Activated B cell treated with CpG ODN at 0.5 μM for 24 hours (primary cell): ENCODE measurements at places on chromosomes 5 and 9. TPM values are rescaled to one million over a fixed set of nuclear protein-coding genes. Genes with fewer than 3 reads are reported as not detected.
A peak's percentile ranks its signal among the peaks of the same experiment; 100 is the strongest.

Gene PAEP
- not detected in 2 replicates for total RNA-seq

Gene MARCOL
- not detected in 2 replicates for total RNA-seq

Gene NMUR2
- total RNA-seq: not detected in 2 replicates

Gene ZDHHC11
- total RNA-seq: 0.78 and 1.6 TPM in 2 replicates

Gene GBGT1
- total RNA-seq: 42.2 and 49.5 TPM in 2 replicates

Gene STPG3
- 0.37 TPM in 1 of 2 replicates, not detected in the other for total RNA-seq

Gene NR5A1
- not detected in 2 replicates for total RNA-seq

Gene FAM153A
- 0.05 and 0.64 TPM in 2 replicates for total RNA-seq

Gene FOXD4L6
- not detected in 2 replicates for total RNA-seq

Gene DMGDH
- not detected in 2 replicates for total RNA-seq

Gene ACOT12
- total RNA-seq: not detected in 2 replicates

Gene VLDLR
- 1.1 and 1.3 TPM in 2 replicates for total RNA-seq

Gene SLC34A3
- not detected in 2 replicates for total RNA-seq

Gene PPIC
- total RNA-seq: not detected in 2 replicates

Gene GTF2H2C
- total RNA-seq: 41.4 and 52.0 TPM in 2 replicates

Gene COL5A1
- total RNA-seq: 0.02 TPM in 1 of 2 replicates, not detected in the other

Gene SLCO6A1
- total RNA-seq: not detected in 2 replicates

Gene EQTN
- total RNA-seq: not detected in 2 replicates

Gene NUTM2G
- not detected in 2 replicates for total RNA-seq

DNA sequence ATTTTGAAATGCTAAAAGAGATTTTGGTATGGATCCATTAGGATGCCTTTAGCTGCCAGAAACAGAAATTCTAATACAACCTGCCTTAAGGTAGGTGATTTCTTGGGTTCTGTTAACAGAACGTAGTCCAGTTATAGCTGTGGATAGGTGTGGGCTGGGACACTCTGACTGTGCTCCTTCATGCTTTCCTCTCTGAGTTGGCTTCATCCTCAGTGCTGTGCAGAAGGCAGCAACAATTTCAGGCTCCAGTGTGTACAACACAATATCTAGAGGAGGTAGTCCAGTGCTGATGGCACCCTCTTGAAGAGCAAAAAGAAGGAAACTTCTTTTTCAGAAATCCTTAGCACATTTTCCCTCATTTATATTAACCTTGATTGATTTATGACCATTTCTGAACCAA lies 34.4 kb downstream of the NNT start:
- no peak for DNase-seq

GRCh38 chr9:121744002-121744686 lies 92.7 kb downstream of the DAB2IP start:
- no peak for DNase-seq

DNA sequence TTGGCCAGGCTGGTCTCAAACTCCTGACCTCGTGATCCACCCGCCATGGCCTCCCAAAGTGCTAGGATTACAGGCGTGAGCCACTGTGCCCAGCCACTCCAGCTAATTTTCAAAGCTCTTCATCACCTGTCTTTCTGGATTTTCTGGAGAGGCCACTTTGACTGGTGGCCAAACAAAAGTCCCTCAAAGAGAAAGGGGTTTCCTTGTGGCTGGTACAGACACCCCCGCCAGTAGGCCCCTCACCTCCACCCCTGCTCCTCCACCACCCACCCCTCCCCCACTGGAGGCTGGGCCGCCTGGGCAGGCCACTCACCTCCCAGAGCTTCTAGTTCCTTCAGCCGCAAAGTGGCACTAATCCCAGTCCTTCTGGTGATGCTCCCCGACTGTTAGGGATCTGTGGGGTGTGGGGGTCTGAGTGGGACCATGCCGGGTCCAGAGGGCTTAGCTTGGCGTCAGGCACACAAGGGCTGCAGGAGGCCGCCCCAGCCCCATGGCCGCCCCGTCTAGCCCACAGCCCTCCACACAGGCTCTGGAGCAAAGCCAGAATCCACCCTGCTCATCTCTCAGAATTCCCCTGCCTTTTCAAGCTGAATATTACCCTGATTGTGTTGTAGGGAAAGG lies 182.0 kb upstream of the IER5L start:
- DNase-seq: no peak

GRCh38 chr9:118459913-118460312 lies 755.7 kb downstream of the TLR4 start:
- no peak for DNase-seq

DNA sequence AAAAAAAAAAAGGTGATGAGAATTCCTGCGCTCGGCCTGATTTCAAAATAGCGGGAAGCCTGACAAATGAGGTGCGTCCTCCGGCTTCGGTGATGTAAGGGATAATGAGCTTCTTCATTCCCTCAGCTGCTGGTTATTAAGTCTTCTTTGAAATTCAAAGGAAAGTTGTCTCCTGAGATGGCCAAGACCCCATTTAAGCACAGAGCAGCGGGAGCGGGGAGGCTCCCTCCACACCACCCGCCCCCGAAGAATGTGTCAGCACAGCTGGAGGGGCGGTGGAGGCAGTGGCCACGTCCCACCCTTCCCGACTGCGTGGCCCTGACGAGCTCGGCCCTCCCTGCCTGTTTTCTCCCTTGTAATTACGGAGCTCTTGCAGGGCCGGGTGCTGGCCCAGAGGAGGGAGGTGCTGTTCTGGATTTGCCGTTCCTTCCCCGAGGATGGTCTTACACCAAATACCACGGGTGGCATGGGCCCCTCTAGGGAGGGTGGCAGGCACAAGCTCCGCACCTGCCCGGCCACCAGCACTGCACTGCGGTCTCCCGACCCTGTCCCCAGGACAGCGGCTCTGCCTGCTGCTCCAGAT lies 31.0 kb downstream of the SLC9A3 start:
- DNase-seq: no peak

DNA sequence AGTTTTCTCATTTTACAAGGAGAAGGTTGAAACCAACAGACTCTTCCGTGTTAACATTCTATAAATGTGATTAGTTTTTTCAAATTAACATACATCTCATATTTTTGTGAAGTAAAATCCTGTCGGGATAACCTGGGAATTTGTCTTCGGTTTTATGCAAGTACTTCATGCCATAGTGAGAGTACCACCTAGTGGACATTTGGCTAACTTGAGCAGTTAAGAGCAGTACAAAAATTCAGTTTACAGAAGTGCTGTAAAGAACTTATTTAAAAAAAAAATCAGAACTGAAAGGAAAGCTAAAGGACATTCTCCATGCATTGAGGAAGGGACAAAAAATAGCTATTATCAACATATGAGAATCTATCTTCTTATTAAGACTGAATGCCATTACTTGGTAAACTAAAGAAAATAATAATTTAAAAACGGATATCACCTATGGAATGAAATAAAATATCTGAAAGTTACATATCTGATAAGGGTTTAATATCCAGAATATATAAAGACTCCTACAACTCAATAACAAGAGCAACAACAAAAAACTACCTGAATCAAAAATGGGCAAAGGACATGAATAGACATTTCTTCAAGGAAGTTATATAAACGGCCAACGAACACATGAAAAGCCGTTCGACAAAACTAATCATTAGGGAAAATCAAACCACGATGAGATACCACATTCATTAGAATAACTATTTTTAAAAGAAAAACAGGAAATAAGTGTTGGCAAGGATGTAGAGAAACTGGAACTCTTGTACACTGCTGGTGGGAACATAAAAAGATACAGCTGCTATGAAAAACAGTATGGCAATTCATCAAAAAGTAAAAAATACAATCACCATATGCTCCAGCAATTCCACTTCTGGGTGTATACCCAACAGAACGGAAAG lies 117.0 kb upstream of the GNA14 start:
- no peak for DNase-seq

GRCh38 chr5:59537961-59538749 lies 355.4 kb downstream of the PDE4D start:
- no peak for DNase-seq

DNA sequence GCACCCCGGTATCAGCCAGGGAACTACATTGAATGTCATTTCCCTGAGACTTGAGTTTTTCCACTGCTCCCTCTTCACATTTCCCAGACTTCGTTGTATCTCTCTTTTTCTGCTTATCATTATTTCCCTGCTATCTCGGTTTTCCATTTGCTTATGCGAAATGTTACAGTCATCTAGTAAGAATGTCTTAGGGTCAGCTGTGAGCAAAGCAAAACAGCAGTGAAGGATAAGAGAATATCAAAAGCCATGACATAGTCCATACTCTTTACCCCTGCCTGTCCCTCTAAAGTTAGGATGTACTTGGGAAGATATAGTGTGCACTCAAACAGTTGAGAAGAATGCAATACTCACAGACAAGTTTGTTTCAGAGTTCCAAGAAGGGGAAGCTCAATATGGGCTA lies 88.7 kb downstream of the ITGA1 start:
- DNase-seq: no peak

DNA sequence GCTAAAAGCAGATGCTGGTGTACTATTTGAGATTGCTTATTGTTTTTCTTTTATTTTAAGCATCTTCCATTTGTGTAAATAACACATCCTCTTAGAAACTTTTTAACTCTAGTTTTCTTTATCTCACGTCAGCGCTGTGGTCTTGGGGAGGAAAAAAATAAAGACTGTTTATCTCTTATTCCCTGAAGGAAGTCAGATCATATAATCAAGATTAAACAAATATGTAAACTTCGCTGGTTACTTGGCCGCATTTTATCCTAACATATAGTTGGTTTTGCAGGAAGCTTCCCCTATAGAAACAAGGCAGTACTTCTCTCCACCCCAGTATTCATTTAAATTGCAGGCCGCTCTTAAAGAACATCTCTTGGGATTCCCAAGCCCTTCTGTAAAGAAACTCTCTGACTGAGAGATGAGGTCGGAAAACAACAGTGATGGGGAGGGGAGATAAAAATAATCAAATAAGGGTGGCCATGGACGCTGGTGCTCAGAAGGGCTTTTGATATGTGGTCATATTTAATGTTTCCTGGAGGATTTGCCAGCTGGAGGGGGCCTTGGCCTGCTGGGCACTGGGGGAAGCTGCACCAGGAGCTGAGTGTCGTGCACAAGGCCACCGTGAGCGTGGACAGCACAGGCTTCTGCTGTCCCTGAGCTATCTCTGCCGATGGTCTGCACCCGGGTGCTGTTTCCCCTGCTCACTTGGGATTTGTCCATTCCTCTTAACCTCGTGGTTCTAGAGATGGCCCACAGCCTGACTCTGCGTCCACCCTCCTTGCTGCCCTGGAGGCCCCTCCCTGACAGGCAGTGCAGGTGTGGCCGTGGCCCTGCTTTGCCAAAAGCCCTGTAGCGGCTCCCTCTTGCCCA lies 23.8 kb downstream of the NEURL1B start:
- no peak for DNase-seq

DNA sequence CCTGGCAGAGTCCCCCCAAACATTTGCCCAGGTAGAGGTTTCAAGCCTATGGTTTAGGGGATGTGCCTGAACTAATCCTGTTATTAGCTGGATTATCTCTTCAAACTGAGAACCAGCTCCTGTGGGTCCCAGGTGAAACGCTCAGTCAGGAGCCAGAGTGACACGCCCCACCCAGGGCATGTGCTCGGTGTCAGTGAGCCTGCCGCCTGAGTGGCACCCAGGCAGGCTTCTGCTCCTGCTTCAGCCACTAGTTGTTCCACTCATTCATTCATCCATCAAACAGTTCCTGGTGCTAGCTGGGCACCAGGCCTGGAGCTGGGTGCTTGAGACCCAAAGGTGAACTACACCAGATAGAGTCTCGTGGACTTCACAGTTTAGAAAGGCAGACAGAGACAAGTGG lies 129.4 kb upstream of the PITX1 start:
- DNase-seq: no peak

- DNase-seq: no peak
Observed at GRCh38 chr5:127757576-127757975, 54.4 kb downstream of the CCDC192 start.

GRCh38 chr9:13480693-13481092 lies 201.2 kb upstream of the MPDZ start:
- DNase-seq: no peak

DNA sequence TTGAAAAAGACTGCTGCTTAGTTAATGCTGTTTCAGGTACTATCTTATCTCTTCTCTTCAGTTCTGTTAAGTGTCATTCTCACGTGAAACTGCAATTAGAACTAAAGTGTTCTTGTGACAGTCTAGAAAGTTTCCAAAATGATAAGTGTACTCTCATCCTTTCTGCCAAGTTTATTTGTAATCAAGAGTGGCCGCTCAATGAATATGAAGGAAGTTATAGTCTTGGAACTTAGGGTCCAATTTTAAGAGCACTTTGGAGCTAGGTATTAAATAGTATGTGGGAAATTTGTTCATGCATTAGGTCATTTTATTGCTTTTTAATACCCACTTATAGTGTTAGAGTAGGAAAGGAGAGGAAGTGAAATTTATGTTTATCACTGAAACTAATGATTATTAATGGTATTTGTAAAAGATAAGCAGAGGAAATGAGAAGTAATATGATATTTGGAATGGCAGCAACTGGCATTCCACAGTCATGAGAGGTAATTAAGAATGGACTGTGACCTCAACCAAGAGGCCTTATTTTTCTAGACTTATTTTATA lies 20.4 kb downstream of the XRCC4 start:
- DNase-seq: no peak

- peak; percentile 65 for DNase-seq
Observed at GRCh38 chr9:137429974-137430722, 7.0 kb downstream of the NOXA1 start.

DNA sequence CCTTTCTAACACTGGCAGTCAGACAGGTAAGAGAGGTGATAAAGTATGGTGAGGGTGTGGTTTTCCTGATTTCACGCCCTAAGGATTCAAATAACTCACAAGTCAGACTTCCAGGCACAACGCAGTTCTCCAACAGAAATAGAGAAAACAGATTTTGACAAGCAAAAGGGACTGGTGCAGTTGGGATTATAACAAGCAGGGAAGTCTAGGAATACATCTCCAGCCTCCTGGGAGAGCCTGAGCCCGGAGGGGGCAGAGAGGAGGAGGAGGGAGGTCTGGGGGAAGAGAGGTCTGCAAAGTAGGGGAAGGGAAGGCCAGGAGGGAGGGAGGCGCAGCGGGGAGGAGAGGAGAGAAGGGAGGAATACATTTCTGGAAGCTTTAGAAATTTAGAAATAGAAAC lies 1.6 kb downstream of the CMBL start:
- DNase-seq: no peak

GRCh38 chr5:74974451-74975091 lies 77.8 kb downstream of the GCNT4 start:
- no peak for DNase-seq

- DNase-seq: no peak
Observed at GRCh38 chr9:4382722-4383317, 83.0 kb upstream of the GLIS3 start.

GRCh38 chr5:132890817-132891216 lies 17.3 kb downstream of the LEAP2 start:
- no peak for DNase-seq

GRCh38 chr5:108315829-108316228 lies 66.1 kb downstream of the FBXL17 start:
- no peak for DNase-seq

DNA sequence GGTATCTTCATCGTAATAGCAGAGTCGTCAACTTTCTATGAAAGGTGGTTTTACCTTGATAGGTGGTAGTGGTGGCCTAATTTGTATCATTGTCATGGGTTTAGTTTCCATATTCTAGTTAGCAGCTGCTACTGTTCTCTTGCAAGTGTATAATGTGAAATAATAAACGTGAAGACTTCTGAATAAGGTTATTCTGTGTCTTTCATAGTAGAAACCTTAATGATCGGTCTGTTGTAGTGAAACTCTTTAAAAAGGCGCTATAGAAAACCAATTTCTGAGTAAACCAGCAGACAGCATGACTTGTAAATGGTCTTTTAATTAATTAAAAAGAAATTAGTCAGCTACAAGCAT lies 1.6 kb downstream of the SET start:
- no peak for DNase-seq

GRCh38 chr9:4678679-4679267 lies 596 bp upstream of the CDC37L1 start:
- peak; percentile 23 for DNase-seq
